ENCODE measurements at places on chromosomes 6 and 20.

DNA sequence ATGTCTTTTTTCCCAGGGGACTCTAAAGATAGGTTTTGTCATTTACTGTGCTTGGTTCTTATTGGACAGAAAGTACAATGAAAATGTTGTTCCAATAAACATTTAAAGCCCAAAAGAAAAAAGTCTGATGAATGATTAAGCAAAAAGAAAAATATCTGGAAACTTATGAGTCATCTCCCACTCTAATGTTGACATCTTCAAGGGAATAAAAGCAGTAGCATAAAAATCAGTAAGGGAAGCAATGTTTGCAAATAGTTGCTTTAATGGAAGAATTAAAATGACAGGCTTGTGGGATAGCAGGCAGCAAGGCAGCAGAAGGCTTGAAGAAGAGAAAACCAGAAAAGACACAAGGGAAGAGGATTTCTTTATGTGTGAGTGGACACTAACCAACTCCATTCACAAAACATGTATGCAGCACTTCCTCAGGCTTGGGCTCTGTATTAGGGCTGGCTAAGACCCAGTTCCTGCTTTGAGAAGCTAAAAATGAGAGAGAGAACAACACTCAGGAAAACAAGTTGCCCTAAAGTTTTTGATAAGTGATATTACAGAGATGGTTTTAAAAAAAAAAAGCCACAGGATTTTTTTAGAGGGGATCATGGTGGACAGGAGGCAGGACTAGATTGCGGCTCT is 263.2 kb upstream of the NT5E start:
- peak; percentile 28 for DNase-seq

DNA sequence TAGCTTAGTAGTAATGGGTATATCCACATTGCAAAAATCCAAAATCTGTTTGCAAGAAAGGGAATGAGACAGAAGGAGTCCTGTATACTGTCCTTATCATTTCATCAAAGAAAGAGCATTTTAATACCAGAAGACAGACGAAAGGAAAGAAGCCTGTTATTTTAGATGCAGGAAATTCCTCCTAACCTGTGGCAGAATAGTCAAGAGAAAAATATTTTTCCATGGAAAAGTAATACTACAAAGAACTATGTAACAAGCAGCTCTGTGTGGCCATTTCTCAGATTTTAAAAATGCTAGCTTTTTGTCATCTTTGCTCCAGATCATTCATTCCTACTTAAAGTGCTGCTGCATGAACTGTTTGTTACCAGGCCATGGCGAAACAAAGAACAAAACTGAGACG is 72.9 kb upstream of the SCP2D1 start:
- no peak for DNase-seq

DNA sequence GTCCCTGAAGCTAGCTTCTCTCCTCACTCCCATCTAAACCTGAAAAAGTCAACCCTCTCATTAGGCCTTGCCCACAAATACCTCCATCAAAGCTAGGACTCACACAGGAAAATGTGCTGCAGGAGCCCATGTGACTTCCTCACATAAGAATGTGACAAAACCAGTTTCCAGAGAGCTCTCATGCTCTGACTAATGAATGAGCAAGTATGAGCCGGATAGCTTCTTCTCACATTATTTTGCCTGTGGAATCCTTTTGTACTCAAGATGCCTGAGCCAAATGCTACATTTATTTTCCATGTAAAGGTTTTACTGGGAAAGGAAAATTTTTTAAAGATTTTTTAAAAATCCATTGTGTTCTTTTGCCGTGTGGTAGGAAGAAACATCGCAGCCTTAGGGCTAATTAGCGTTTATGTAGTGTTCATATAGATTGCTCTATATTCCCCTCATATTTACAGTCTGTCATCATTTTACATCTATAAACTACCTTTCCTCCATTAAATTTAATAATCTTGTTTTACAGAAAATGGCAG is 68.6 kb upstream of the CCN6 start:
- DNase-seq, result peak; percentile 92

GRCh38 chr6:56802584-56802983 is 152.3 kb upstream of the BEND6 start:
- DNase-seq, result peak; percentile 68

GRCh38 chr20:48819821-48820648 is 7.8 kb downstream of the PREX1 start:
- DNase-seq, result peak; percentile 27

- peak; percentile 61 for DNase-seq
Measured at GRCh38 chr6:12233693-12234571, 56.2 kb upstream of the EDN1 start.

GRCh38 chr6:126788861-126789365 is 329.6 kb upstream of the RSPO3 start:
- no peak for DNase-seq

GRCh38 chr20:56328861-56329260 is 29.9 kb upstream of the FAM210B start:
- no peak for DNase-seq

GRCh38 chr6:169972736-169973135 is 221.3 kb downstream of the ERMARD start:
- no peak for DNase-seq

DNA sequence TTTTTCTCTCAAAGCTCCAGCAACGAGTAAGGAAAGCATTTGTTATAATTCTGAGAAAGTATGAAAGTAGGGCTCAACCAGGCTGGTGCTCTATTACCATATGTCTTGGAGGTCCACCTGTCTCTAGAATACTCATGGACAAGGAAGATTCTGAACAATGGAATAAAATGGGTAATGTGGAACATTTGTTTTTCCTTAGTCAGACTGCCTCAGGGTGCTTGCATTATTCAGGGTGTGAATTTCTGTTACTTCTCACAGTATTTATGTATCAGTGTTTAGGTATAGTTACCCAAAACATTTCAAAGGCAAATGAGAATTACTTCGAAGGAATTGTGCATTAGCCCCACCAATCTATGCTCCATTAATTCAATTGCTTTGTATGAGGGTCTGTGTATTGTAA is 586.2 kb upstream of the CITED2 start:
- no peak for DNase-seq

DNA sequence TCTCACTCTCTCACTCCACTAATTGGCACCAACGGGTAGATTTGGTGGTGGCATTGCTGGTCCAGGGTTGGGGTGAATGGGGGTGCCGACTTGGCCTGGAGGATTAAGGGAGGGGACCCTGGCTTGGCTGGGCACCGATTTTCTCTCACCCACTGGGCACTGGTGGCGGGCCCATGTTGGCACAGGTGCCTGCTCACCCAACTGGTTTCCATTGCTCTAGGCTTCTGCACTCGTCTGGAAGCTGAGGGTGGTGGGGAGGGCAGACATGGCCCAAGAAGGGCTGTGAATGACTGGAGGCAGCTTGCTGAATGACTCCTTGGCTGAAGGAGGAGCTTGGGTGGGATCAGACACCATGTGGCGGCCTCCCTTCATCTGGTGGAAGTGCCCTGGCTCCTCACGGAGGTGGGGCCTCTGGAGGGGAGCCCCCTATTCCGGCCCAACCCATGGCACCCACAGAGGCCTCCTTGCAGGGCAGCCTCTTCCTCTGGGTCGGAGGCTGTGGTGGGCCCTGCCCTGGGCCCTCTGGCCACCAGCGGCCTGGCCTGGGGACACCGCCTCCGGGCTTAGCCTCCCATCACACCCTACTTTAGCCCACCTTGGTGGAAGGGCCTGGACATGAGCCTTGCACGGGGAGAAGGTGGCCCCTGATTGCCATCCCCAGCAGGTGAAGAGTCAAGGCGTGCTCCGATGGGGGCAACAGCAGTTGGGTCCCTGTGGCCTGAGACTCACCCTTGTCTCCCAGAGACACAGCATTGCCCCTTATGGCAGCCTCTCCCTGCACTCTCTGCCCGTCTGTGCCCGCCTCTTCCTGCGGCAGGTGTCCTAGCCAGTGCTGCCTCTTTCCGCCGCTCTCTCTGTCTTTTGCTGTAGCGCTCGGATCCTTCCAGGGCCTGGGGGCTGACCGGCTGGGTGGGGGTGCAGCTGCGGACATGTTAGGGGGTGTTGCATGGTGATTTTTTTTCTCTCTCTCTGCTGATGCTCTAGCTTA is 11.2 kb downstream of the VEGFA start:
- DNase-seq, result no peak

GRCh38 chr6:12232339-12232738 is 57.8 kb upstream of the EDN1 start:
- DNase-seq, result peak; percentile 71

- peak; percentile 67 for DNase-seq
Measured at GRCh38 chr20:46013829-46014516, 5.3 kb downstream of the MMP9 start.

GRCh38 chr20:45053430-45054351 is 47.2 kb downstream of the KCNS1 start:
- DNase-seq, result no peak

GRCh38 chr20:1803061-1803931 is 91.9 kb upstream of the SIRPA start:
- DNase-seq, result peak; percentile 44

Data from foreskin fibroblast (primary cell).